ENCODE measurements at places on chromosomes 12 and 14.
A peak's percentile ranks its signal among the peaks of the same experiment; 100 is the strongest.

GRCh38 chr14:77580964-77581505 lies 35.4 kb downstream of the SPTLC2 start:
- no peak for DNase-seq

GRCh38 chr12:75870878-75871277 lies 160.7 kb downstream of the PHLDA1 start:
- no peak for DNase-seq

DNA sequence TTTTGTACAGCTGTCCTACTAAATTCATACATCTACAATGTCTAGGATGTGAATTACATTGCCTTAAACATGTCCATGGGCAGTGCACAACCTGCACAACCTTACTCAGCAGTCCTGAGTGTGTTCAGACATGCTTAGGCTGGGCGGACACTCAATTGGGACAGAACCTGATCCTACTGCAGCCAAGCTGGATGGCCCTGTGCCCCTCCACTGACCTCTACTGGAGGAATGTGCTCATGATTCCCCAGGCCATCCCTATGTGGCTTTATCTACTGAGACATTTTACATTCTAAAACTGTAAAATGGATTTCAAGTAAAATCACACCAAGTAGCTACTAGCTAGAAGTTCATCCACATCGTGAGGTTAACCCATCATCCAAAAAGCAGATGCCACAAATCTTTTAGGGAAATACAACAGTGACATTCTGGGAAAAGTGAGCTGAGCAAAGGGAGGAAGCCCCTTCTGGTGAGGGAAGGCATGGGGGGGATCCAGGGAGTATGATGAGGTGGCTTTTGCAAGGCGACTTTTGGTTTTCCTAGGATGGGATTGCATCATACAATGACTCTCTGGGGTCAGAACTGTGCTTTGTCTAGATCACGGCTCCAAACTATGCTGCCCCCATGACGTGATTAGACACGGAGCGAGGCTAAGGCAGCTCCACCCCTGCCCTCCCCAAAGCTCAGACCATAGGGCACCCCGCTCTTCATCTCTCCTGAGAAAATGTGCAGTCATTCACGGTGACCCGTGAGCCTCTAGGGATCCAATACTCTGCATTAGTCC lies 911.7 kb upstream of the TMEM132C start:
- no peak for DNase-seq

DNA sequence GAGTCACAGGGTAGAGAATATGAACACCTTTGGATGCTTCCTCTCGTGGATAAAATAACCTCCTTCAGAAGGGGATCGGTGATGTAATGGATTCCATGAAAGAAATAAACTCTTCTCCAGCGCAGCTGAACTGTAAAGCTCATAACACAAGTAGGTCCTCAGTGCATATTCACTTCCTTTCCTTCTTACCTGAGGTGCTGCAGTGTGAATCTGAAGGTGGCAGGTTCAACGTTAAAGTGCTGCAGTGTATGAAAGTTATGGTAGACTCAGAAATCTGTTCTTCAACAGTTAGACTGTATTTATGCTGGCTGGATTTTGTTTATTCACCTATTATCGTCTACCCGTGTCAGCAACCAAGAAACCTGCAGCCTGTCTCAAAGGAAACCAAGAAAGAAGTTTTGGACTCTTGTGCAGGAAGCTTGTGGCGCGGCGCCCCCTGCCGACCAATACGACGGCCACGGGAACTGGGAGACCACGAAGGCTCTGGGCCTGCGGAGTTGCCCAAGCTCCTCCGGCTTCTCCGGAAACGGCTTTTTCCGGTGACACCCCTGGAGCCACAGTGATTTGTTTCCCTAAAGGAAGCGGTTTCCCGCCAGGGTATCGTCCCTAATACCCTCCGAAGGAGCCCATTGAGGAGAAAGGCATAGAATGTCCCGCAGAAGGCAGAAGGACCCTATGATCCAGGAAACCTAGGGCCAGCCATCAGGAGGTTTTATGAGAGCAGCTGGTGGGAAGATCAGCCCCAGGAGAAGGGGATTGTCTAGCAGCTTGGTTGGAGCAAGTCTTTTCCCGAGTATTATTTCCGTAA lies 17.6 kb upstream of the RNASE3 start:
- no peak for DNase-seq

DNA sequence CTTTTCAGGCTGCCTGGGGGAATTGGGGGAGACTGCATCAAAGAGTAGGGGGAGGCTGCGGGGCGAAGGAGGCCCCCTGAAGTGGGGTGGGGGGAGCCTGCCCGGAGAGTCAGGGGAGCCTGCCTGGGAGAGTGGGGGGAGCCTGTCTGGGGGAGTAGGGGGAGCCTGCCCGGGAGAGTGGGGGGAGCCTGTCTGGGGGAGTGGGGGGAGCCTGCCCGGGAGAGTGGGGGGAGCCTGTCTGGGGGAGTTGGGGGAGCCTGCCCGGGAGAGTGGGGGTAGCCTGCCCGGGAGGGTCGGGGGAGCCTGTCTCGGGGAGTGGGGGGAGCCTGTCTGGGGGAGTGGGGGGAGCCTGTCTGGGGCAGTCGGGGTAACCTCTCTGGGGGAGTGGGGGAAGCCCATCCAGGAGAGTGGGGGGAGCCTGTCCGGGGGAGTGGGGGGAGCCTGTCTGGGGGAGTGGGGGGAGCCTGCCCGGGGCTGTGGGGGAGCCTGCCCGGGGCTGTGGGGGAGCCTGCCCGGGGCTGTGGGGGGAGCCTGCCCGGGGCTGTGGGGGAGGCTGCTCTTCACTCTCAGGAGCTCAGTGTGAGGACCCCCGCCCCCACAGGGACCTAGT lies 6.5 kb upstream of the DEGS2 start:
- no peak for DNase-seq

- DNase-seq = no peak
Observed at GRCh38 chr12:11758087-11758486, 108.6 kb downstream of the ETV6 start.

GRCh38 chr12:102685172-102685571 lies 204.8 kb upstream of the IGF1 start:
- DNase-seq = no peak

DNA sequence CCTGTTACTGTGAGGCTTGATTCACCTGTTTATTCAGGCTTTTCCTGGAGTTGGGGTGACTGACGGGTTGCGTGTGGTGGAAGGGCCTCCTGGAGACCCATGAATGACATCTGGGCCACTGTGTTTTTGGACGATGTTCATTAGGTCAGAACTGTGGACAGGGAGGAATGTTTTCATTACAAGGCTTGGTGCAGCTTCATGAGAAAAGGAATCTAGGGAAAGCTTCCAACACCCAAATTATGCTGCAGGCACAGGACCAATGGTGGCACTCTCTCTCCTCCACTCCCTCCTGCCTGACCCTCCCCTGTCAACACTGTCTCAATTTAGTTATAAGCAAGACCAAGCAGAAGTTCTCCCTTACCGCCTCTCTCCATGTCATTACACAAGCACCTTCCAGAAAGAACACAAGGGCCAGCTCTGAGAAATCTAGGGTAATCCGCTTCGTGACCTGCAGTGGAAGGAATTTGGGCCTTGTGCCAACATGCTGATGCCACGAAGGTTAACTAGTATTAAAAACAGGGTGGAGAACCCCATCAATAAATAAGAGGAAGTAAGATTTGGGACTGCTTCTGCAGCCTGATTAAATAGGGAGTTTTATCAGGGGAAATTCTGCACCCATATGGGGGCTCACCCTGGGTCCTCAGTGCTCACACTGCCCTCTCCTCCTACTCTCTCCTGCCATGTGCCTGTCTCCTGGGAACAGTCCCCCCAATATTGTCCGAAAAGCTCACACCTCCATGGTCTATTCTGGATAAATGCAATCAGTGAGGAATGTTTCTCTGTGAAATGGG lies 200.3 kb downstream of the KTN1 start:
- no peak for DNase-seq

GRCh38 chr14:89903340-89903952 lies 51.1 kb downstream of the EFCAB11 start:
- DNase-seq = no peak

GRCh38 chr12:6614513-6615172 lies 7.5 kb upstream of the CHD4 start:
- DNase-seq = no peak

- peak; percentile 11 for DNase-seq
Observed at GRCh38 chr14:102949062-102949800, 26.8 kb downstream of the AMN start.

DNA sequence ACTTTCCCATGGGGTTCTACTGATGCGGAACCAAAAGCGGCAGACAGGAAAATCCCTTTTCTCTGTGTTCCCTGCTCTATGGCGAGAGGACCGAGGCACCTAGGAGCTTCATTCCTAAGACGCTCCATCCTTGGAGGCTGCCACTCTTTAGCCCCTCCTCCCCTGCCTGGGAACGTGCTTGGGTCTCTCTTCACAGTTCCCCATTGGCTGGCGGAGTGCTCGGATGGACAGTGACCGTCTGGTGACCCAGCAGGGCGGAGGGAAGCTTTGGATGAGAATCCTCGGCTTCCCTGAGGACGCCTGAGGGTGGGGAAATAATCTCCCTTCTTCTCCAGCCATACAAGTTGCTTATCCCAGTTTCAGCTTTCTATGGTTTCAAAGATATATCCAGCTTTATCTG lies 37.3 kb downstream of the KCNA5 start:
- DNase-seq = no peak

- DNase-seq = no peak
Observed at GRCh38 chr14:75711796-75712211, 50.8 kb downstream of the TTLL5 start.

- no peak for DNase-seq
Observed at GRCh38 chr14:56808383-56809269, 1.7 kb downstream of the OTX2 start.

DNA sequence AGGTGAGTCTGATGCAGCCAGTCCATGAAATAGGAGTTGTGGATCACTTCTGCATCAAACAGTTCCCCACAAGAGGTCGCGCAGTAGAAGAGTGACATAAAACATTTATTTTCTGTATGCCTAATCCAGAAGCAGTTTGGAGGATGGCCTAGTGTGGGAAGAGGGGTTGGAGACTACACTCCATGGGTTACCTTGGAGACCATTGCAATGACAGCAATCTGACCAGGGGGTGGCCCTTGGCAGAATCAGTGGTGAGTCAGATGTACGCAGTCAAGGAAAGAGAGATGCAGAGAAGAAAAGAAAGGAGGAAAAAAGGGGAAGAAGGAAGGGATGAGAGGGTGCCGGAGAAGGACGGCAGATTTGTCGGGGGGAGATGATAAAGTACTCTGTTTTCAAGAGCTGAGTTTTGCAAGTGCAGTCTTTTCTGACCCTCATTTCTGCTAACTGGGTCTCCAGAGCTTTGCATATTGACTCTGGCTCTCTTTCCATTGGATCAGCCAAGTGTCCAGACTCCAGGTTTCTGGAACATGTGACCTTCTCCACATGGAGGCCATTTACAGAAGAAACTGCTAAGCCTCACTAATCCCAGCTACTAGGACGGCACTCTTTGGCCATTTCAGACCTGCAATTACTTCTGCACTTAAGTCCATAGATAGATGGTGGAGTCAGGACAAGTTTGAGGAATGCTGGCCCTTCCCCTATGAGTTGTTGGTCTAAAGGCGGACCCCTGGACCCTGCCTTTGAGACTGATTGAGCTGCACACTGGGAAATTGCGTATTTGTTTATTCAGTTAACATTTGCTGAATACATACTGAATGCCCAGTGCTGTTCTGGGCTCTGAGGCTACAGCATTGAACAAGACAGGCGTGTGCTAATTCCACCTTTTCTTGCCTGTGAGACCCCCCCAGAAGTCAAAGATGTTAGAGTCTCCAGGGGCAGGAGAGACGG lies 424.2 kb downstream of the BCL11B start:
- no peak for DNase-seq

GRCh38 chr12:104347374-104348075 lies 44.0 kb downstream of the EID3 start:
- DNase-seq = no peak

- no peak for DNase-seq
Observed at GRCh38 chr12:51403681-51404136, 12.5 kb upstream of the GALNT6 start.

- DNase-seq = no peak
Observed at GRCh38 chr14:56770512-56770911, 39.8 kb downstream of the OTX2 start.

DNA sequence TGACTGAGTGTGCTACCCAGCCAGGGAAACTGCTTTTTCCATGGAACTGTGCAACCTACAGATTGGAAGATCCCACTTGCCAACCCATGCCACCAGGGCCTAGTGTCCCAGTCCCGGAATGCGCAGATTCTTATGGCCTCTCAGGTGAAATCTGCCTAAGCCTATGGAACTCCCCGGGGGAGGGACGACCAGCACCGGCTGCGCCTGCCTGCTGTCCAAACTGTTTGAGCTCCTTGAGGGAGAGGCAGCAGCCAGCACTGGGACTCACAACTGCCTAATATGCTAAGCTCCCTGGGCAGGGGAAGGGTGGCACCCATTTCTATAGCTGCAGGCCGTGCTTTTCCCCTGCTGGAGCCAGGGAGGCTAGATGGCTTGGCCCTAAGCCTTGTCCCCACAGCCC lies 92.5 kb upstream of the GZMB start:
- no peak for DNase-seq

- DNase-seq = no peak
Observed at GRCh38 chr14:33207467-33208017, 268.9 kb downstream of the NPAS3 start.

DNA sequence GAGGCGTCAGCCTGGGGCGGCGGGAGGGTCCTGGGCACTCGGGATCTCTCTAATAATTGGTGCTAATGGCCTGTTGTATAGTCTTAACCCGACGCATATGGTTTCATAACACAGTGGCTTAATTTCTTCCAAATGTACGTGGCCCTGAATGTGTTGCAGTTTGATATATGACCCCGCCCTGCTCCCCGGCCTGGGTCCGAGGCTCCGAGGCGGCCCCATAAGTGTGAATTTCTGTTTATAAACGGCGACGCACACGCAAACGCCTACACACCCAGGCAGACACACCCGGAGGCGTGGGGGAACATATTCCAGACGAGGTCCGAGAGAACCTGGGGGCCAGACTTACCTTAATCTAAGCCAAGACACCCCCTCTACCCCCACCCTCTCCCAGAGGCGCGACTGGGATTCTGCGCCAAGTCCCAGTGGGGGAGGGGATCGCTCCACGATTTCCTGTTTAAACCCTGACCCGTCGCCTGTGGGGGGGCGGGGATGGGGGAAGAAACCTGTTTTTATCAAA lies 9.7 kb upstream of the HOXC6 start:
- DNase-seq = no peak

GRCh38 chr14:33017016-33017415 lies 78.3 kb downstream of the NPAS3 start:
- DNase-seq = no peak

DNA sequence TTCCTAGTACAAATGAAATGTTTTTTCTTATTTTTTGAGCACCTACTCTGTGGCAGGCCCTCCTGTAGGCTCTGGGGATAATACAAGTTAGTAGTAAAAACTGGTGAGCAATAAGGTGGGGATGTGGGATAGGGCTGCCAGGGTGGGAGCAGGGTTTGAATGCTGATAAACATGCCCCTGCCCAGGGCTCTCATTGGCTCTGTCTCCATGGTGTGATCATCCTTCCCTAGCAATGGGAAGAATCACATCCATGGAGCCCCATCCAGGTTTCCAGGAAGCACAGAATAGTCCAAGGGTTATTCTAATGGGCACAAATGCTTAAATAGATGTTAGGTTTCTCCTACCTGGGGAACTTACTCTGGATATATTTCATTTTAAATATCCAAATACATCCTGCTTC lies 45.5 kb downstream of the GIT2 start:
- DNase-seq = no peak

Data from NCI-H510A treated with DMSO at 0.1 percent for 48 hours (cell line).